ENCODE measurements at places on chromosomes 6 and 20.

- DNase-seq: peak; percentile 96
These were observed 1.5 kb downstream of the COL12A1 start for GRCh38 chr6:75204217-75204958.

DNA sequence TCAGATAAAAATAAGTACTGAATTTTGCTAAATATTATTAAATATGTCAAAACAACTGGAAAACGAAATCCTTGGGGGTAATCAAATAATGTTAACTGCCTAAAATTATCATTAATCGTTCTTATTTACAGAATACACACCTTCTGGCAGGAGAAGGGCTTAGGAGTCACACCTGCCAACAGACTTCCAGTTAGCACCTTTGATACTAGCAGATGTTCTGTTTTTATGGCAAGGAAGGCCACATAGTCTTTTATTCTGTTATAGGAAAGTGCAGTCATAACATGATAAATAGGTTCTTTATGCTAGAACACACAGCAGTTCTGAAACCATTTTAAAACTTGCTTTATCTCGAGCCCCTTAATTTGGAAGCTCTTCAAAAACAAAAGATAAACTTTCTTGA lies 464.1 kb downstream of the UTRN start:
- no peak for DNase-seq

DNA sequence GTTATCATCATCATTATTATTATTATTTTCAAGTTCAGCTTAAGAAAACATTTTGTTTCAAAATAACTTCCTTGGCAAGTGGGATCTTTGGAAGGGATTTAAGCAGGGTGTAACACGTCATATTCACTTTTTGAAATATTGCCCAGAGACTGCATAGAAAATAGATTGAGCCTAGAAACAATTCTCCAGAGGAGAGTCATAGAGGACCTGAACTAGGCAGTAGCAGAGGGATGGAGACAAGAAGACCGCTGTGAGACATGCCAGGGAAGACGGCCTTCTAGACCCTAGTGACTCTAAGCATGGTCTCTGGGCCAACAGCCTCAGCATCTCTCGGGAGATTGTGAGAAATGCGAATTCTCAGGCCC lies 55.5 kb downstream of the EDN1 start:
- peak; percentile 23 for DNase-seq

DNA sequence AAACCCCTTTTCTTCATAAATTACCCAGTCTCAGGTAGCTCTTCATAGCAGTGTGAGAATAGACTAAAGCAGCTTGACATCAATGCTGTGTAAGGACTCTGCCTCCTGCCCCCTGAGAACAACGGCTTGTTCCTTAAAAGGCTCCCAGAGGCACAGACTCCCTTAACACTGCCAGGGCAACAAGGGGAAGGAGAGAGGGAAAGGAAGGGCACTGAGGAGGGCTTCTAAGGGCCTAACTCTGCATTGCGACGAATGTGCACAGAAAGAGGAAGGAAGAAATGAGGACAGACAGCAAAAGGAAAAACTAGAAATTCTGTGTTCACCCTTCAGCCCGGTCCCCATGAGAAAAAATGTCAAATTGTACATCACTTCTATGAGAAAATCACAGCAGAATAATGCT lies 74.0 kb downstream of the AGPAT4 start:
- no peak for DNase-seq

DNA sequence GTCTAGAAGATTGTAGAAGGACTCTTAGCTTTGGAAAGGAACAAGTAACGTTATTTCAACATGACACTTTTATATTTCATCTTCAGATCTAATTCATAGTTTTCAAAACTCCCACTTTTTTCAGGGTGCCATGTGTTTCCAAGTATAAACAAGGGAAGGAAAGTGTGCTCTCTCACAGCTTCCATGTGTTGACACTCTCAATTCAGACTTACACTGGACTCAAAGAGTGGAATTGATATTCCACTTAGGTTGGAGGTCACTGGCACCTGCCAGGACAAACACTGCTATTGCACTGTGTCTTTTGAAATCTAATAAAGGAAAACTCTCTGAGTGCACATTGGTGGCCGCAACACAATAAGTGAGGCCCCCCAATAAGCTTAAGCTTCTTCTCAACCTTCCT lies 22.5 kb upstream of the SAMD3 start:
- no peak for DNase-seq

- peak; percentile 35 for DNase-seq
These were observed 76.2 kb upstream of the RPS6KA2 start for GRCh38 chr6:166703149-166703710.

- DNase-seq: no peak
These were observed 2.5 kb upstream of the ZC3H12D start for GRCh38 chr6:149487316-149487715.

- DNase-seq: no peak
These were observed 68.5 kb upstream of the SRSF6 start for GRCh38 chr20:43389211-43389610.

DNA sequence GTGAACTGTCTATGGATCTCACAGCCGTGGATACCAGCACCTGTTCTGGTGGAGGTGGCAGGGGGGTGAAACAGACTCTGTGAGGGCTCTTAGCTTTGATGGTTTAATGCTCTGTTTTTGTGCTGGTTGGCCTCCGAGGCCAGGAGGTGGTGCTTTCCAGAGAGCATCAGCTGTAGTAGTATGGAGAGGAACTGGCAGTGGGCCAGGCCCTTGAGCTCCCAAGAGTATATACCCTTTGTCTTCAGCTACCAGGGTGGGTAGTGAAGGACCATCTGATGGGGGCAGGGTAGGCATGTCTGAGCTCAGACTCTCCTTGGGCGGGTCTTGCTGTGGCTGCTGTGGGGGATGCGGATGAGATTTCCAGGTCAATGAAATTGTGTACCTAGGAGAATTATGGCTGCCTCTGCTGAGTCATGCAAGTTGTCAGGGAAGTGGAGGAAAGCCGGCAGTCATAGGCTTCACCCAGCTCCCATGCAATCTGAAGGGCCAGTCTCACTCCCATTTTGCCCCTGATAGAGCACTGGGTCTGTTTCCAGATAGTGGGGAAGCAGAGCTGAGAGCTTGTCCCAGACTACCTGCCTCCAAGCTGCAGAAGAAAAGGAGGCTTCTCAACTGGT lies 102.7 kb upstream of the AHI1 start:
- DNase-seq: no peak

GRCh38 chr6:85077098-85077497 lies 312.7 kb upstream of the TBX18 start:
- DNase-seq: no peak

DNA sequence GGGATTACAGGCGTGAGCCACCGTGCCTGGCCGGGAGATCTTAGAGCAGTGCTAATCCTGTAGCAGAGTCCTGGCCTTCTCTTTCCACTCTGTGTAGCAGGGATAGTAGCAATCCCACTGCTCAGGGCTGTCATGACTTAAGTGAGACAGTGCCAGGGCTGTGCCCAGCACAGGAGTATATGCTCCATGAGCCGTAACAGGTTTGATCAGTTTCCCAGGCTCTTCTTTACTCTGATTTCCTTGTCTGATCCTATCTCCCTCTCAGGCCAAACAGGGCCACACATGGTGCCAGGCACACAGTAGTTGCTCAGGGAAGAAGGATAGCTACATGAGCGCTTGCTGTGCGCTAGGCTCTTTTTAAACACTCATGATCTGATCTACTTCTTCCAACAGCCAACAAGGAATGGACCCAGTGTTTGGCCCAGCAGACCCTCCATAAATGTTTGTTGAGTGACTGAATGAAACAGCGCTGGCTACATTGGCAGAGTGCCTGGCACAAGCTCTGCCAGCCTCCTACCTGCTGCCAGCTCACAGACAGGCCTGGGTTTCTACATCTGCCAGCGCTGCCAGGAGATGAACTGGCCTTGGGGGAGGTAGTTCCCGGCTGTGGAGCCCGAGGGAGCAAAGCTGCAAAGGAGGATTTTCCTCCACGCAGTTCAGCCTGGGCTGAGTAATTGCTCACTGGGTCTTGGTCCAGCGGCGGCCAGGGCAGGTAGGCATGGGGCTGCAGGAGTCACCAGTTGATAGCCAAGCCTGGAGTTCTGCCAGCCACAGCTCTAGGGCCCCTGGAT lies 36.9 kb downstream of the SNAI1 start:
- DNase-seq: no peak

DNA sequence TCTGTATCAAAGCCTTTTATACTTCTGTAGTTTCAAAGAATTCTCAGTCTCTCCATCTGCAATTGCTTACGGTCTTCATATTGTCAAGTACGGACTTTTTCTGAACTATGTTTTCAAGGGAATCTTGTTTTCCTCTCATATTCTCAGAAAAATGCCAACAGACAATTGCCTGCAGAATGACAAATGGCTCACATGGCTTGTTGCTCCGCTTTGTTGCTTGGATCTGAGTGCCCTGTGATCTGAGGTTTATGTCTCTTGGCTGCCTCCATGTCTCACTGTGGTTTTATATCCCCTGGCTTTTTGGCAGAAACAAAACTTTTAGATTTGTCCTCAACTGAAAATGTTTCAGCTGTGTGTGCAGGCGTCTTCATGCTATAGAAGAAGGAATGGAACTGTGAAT lies 285.4 kb upstream of the CHD6 start:
- no peak for DNase-seq

- no peak for DNase-seq
These were observed 11.0 kb downstream of the LY86 start for GRCh38 chr6:6599468-6599873.

DNA sequence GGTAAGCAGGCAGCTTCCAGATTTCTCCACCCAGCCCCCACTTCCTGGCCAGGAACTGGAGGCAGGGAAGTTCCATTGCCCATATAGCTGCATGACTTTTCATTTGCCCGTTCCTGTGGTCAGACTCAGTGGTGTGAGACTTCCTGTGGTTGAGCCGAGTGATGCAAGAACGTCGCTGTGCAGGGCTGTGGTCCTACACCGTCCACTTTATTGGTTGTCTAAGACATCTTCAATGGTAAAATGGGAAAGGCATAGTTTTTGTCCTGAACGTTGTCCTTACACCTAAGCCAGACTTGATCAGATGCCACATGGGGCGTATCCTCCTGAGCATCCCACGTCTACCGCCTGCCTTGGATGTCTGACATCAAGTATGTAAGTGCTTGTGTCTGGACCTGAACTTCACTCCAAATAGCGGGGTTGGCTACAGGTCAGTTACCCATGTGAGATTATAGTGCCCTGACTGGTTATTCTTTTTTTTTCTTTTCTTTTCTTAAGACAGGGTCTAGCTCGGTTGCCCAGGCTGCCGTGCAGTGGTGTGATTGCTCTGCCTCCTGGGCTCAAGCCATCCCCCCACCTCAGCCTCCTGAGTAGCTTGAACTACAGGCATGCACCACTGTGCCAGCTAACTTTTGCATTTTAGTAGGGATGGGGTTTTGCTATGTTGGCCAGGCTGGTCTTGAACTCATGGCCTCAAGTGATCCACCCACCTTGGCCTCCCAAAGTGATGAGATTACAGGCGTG lies 25.9 kb upstream of the GTSF1L start:
- no peak for DNase-seq

DNA sequence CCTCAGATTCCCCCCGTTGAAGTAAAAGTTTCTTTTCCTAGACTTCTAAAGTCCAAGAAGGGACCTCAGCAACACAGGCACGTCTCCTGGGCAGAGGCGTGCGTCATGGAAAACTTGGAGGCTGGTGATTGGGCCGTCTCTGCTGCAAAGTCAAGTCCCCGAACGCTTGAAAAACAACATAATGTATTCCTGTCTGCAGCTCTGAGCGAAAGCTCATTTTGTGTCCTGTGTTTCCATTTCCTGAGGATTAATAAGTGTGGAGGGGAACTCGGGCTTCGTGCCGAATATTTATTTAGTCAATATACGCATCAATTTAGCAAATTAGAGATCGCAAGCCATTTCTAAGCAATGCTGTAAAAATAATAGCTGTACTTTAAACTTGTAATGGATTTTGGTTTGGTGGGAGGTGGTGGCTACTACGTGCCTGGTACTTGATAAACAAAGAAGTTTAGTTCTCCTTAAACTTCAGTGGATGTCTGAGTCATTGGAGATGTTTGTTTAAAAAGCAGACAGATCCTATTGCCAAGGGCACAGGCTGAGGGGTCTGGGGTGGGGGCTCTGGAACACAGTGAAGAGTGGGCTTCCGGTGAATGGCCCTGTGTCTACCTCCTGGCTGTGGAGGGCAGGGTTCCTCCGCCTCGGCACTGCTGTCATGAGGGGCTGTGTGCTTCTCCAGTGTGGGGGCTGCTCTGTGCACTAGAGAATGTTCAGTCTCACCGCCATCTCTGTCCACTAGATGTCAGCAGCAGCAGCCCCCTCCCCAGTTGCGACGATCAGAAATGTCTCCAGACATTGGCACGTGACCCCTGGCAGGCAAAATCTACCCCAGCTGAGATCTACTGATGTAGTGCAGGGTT lies 21.8 kb downstream of the PCK1 start:
- peak; percentile 62 for DNase-seq

GRCh38 chr6:139732451-139732850 lies 358.0 kb upstream of the CITED2 start:
- DNase-seq: peak; percentile 62

DNA sequence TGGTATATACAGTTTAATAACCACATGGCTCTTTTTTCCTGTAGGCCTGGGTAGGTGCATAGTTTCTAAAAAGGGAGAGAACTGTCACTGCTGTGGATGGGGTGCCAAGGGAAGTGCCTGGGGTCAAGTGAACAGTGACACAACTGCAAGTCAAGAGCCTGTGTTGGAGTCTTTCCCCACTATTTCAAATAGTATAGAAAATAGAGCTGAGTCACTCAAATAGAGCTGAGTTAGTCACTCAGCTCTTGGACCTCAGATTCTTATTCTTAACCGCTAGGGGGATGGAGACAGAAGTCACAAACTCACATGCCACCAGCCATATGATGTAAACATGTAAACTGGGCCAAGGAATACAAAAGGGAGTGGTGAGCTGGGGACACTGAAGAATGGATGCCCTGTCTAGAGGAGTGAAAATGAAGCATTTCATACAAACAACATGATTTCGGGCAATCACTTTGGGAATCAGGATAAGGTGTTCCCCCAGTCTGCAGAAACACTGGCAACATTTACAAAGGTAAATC lies 2.1 kb downstream of the NQO2 start:
- DNase-seq: peak; percentile 83

DNA sequence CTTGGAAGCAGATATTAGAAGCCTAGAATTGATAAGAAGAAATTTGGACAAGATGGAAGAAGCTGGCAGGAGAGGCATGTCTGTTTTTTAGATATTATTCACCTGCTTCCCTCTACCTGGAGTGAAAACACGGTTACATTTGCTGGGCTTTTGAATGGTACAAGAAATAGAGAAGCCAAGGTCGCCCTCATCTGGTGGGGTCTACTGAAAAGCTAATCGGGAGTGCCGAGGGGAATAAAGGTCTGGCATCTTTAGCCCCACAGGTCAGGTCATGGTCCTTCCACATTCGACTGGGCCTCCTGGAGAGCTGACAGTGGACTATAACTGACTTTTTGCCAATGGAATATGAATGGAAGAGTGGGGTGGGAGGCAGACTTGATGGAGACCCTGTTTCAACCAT lies 4.6 kb upstream of the C2 start:
- no peak for DNase-seq

DNA sequence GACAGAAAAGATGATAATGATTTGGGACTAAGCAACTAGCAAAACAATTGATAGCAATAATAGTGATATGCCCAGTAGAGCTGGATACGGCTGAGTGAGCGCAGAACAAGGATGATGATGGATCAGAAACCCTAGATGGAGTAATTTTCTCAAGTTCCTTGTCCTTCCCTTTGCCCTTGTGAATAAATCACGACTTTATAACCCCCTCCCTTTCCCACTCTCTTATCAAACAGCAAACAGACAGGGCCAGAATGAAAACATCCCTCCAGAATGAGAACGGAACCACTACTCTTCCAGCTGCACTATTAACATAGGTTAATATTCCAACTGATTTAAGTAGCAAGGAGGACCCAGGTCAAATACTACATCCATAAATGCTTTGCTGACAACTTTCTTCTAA lies 1.3 kb upstream of the MTFR2 start:
- no peak for DNase-seq

GRCh38 chr20:61210862-61211261 lies 41.2 kb upstream of the CDH4 start:
- no peak for DNase-seq
